Mesendoderm (in vitro differentiated cells): ENCODE measurements at places on chromosomes 16 and 17.

- no peak overlapping the region for H3K27ac ChIP-seq
- no peaks in the 10 kb centered on the region for H3K27me3 ChIP-seq
- DNase-seq = no peak
- peaks cover 6% of the 10 kb centered on the region for H3K36me3 ChIP-seq
- H3K4me1 ChIP-seq = no peaks in the 10 kb centered on the region
Measured at GRCh38 chr17:46758614-46759013, 59.9 kb downstream of the WNT3 start.

GRCh38 chr17:43427362-43428043, 28.7 kb downstream of the ARL4D start:
- no peaks in the 10 kb centered on the region for H3K27me3 ChIP-seq
- no peak for DNase-seq
- no peak overlapping the region for H3K27ac ChIP-seq
- H3K4me3 ChIP-seq = no peak overlapping the region

DNA sequence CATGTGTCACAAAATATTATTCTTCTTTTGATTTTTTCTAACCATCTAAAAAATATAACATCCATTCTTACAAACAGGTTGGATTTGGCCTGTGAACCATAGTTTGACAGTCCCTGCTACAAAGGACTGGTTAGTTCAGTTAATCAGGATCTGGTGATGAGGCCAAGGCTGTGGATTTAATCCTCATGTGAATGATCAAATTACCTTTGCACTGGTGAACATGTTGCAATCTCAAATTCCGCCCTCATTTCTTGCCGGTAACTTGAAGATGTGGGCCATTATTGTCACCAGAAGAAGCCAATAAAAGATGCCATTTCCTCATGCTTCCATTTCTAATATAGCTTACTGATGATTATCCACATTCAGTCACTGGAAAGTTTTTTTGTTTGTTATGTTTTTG, 35.3 kb upstream of the YPEL2 start:
- DNase-seq = no peak
- peak overlapping the region; percentile 28 for H3K27ac ChIP-seq
- no peaks in the 10 kb centered on the region for H3K27me3 ChIP-seq
- H3K4me3 ChIP-seq = no peak overlapping the region

GRCh38 chr17:51853857-51854256, 304.7 kb downstream of the CA10 start:
- no peak for DNase-seq
- no peaks in the 10 kb centered on the region for H3K27me3 ChIP-seq
- H3K4me1 ChIP-seq = no peaks in the 10 kb centered on the region
- H3K27ac ChIP-seq = no peak overlapping the region
- no peaks in the 10 kb centered on the region for H3K36me3 ChIP-seq

DNA sequence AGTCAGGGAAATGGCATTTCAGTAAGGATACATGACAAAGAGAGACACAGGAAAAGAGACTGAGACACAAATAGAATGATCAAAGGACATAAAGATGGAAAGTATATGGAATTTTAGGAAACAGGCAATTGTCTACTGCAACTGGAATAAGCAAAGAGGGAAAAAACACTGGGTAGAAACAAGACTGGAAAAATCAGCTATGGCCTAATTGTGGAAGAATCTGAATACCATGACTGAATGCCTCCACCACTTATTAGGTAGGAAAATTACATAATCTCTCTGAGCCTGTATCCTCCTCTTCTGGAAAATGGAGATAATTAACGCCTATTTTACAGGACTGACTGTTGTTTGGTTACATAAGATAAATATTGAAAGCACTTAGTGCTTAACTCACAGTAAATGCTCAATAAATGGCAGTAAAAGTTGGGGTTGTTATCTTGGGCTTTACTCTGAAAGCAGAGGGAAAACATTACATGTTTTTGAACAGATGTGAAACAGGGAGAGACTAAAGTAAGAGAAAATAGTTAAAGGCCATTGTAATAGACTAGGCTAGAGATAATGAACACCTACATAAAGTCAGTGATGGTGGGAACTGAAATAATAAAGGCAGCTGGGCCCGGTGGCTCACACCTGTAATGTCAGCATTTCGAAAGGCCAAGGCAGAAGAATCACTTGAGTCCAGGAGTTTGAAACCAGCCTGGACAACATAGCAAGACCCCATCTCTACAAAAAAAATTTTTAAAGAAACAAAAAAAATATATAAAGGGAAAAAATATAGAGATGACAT, 63.5 kb upstream of the C17orf78 start:
- H3K4me1 ChIP-seq = no peaks in the 10 kb centered on the region
- peak; percentile 48 for DNase-seq
- no peak overlapping the region for H3K4me3 ChIP-seq
- H3K27me3 ChIP-seq = no peaks in the 10 kb centered on the region
- no peaks in the 10 kb centered on the region for H3K36me3 ChIP-seq

- H3K27ac ChIP-seq = no peak overlapping the region
- peaks cover 2% of the 10 kb centered on the region for H3K4me1 ChIP-seq
- no peak for DNase-seq
- no peak overlapping the region for H3K4me3 ChIP-seq
- H3K27me3 ChIP-seq = no peaks in the 10 kb centered on the region
Measured at GRCh38 chr17:539066-539465, 175.6 kb downstream of the VPS53 start.

DNA sequence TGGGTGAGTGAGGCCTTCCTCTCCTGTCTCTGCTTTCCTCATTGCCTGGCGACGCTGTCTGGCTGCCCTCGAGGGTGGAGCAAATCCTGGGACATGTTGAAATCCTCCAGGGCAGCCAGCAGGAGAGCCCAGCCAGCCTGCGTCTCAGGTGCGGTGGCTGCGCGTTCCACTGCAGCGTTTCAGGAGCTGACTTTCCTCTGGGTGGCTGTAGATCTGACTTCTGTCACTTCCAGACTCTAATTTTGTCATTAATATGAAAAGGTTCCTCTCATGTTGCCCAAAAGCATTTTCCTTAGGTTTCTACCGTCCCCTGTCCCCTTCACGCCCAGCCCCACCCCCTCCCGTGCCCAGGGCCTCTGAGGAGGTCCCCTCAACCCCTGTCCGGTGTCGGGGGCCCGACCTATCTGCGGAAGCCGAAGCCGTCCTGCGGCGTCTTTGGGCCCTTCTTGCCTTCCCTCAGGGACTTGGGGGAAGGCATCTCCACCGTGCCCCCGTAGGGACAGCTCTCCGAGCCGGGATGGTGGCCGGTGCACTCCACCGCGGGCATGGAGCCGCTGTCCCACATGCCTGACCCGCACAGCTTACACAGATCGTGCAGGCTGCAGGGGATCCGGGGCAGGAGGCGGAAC, 95.1 kb downstream of the TBC1D16 start:
- DNase-seq = no peak
- H3K4me1 ChIP-seq = peaks cover 3% of the 10 kb centered on the region
- H3K4me3 ChIP-seq = no peak overlapping the region
- H3K27ac ChIP-seq = no peak overlapping the region
- H3K27me3 ChIP-seq = no peaks in the 10 kb centered on the region
